ENCODE measurements at places on chromosomes 3 and 15.

- no peak for DNase-seq
Measured at GRCh38 chr3:100354850-100355249, 20.3 kb downstream of the NIT2 start.

DNA sequence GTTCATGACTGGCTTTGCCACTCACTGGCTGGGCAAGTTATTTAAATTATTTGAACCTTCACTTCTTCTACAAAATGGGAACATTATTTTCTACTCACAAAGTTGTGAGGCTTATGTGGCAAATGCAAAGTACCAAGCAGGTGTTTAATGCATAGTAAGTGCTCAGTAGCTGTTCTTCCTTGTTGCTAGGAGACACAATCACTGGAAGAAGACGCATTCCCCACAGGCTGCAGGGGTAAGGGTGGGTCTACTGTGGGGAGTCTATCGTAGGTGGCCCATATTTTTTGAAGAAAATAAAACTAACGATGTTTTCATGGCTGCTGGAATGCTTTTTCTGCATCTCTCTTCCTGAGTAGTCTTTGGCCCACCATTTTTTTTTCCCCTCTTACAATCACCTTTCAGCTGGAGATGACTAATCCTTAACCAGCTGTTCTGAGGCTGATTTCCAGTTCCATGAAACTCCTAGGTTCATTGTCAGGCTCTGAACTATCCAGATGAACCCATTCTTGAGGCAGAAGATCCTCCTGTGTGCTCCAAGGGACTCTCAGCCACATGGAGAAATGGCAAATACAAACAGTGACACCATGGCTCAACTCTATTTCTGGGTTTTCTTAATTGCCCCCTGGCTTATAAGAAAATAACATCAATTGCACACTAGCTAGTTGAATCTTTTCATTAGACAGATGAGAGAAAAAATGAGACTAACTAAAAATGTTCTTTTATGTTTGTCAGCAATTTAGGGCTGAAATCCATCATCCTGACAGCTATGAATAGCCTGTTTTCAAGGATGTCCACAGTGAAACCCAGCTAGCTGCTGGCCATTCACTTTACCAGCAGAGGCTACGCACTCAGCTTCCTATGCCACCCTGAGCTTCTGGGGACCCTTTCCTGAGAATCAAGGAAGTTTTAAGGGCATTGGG, 108.3 kb upstream of the ETV5 start:
- no peak for DNase-seq

- DNase-seq: no peak
Measured at GRCh38 chr15:34584330-34584668, 848 bp upstream of the GOLGA8B start.

GRCh38 chr3:125052624-125053303, 3.0 kb downstream of the HEG1 start:
- no peak for DNase-seq

DNA sequence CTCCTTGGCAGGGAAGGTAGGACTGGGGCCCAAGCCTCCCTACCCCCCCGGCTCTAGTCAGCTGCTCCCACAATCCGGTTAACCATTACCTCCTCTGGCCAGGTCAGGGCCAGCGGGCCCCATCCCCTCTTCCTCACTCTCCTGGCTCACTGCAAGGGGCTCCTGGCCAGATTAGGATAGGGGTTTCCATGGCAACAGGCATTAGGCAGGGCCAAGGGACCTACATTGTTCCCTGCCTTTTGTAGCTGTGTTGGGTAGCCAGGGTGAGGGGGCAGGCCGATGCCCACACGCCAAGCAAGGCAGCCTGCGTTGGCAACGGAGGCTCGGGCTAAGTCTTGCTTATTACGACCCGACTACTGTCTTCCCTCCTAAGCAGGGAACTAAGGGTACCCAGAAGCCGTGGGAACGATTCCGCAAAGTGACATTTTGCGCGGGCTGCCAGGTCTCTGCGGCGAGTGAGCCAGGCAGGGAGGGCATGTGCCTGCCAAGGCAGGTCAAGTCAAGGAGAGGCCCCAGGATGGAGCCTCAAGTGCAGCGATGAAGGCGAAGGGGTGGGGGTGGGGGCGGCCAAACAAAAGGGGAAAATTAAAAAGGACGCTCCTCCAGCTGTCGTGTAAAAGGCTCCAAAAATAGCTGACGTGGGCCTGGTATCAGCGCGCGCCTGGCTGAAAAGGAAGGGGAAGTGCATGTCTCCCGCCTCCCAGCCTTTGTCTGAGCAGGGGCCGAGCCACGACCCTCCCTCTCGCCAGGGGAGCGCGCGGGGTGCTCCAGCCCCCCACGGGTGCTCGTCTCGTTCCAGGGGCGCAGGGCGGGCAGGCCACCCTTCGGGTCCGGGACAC, 919 bp downstream of the IDH2 start:
- DNase-seq: peak; percentile 63

GRCh38 chr15:64854041-64854440, 12.3 kb downstream of the PLEKHO2 start:
- DNase-seq: no peak

- no peak for DNase-seq
Measured at GRCh38 chr3:184126006-184126405, 9.2 kb upstream of the EIF2B5 start.

GRCh38 chr15:44715142-44715796, 4.0 kb downstream of the B2M start:
- no peak for DNase-seq

DNA sequence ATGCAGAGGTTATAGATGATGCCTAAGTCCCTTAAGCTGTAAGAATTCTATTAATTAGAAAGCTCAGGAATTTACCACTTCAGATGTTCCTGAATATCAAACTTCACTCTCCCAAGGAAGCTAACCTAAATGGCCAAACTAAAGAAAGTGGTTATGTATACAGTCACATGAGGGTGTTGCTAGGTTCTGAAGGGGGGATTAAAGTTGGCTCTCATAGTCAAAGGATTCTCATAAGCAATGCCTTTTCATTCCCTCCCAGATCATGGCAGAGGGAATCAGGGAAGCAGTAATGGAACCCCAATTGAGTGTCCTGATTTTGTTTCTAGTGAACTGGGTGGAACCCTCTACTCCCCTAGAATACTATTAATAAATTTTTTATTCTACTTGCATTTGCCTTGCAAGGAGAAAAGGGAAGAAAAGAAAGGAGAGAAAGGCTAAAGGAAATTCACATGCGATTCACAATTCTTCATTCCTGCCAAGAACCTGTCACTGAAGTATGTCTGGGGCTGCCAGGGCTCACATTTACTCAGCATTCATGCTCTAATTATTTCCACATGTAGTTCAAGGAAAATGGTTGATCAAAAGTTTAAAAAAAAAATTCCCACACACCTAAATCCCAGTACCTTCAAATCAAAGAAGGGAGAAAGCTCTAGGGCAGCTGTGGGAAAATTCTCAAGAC, 25.1 kb downstream of the FSTL1 start:
- no peak for DNase-seq

DNA sequence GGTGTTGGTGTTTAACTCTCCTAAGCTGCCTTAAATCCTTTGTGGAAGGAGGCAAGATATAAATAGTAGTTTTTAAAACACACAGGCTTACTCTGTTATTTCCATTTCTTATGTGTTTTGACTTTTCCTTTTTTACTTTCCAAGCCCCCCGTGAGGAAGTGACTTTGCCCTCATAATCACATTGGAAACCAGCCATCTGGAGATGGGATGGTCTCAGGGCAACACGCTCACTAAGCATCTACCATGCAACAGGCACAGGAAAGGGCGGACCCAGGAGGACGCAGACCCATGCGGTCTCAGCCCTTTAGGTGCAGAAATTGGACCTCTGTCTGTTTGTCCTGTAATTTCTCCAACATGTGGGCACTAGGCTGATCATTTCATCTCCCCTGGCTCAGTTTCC, 115.7 kb downstream of the PDZRN3 start:
- no peak for DNase-seq

- DNase-seq: no peak
Measured at GRCh38 chr3:10194328-10195071, 29.8 kb downstream of the IRAK2 start.

DNA sequence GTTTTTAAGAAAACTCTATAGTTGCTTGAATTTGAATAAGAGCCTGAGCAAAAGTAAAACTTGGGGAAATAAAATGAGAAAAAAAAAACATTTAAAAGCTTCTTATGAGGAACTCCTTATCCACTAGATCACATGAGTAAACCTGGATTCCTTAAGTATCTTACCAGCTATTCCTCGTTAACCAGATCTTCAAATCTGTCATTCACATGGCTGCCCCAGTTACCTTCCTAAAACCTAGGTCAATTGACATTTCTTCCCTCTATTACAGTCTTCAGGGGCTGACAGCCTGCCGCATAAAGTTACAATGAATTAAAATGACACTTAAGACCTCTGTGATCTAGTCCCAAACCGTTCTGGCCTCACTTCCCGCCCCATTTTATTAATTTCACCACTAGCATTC, 583.6 kb downstream of the NR2F2 start:
- no peak for DNase-seq

DNA sequence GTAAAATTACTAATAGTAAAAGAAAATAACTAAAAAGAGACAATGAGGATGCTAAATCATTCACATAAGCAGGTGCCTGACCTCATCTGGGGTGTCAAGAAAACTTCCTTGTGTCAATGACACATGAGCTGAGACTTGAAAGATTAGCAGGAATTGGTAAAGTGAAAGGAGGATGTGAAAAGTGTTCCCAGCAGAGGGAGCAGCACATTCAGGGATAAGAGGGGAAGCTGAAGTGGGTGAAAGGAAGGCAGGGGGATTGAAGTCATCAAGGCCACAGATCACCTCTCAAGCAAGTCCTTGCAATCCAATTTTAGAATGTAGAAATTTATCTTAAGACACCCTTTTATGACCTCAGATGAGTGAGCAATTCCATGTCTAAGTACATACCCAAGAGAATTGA, 60.2 kb upstream of the ACP3 start:
- DNase-seq: no peak

GRCh38 chr3:117246771-117247555, 537.4 kb downstream of the TUSC7 start:
- no peak for DNase-seq

DNA sequence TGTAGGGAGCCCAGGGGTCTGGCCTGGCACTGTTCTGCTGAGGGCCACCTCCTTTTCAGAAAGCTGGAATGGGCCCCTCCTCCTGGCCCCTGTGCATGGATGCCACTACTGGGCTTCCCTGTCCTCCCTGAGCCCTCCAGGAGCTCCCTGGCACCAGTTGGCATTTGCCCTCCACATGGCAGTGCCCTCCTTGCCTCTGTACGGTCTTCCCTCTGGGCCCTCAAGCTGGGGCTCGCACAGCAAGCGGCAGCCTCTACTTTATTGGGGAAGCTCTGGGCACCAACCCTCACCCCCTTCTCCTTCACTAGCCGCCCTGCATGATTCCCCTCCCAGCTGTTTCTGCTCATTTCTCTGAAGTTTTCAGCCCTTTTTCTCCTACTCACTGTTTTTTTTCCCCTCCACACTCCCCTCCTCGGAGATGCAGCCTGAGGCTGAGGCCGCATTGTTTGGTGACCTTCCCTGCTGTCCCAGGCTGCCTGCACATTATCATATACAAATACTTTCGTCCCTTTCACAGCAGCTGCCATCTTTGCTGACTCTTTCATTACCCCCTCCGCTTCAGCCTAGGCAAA, 127.3 kb downstream of the EEFSEC start:
- DNase-seq: no peak
